ENCODE measurements at places on chromosomes 2 and 18. TPM values are rescaled to one million over a fixed set of nuclear protein-coding genes. Genes with fewer than 3 reads are reported as not detected.

Gene POTEI
- 0.06 TPM for total RNA-seq

Gene NR4A2
- 0.58 TPM for total RNA-seq

Gene MEP1B
- total RNA-seq = not detected

Gene LCT
- total RNA-seq = not detected
